ENCODE measurements at places on chromosomes 7 and 10.

- no peak for DNase-seq
These were observed 134.4 kb downstream of the SLC16A9 start for GRCh38 chr10:59575269-59575668.

- no peak for DNase-seq
These were observed 8.3 kb upstream of the SLC25A13 start for GRCh38 chr7:96330193-96330592.

GRCh38 chr10:112421731-112422130, 25.0 kb downstream of the ZDHHC6 start:
- DNase-seq: no peak

DNA sequence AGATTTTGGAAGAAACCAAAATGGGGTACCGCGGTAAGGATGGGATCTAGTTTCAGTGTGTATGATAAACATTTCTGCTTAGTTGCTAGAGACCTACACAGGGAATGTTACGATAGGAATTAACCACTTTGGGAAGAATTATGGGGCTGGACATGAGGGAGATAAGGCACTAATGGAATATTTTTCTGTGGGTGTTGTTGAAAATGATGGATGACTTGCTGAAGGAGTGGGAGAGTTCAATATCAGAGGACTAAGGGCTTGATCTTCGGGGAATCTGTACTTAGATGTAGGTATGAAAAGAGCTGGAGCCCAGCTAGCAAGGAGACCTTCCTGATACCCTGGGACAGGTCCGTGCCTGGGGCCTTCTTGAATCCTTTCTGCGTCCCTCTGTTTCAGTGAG, 303.7 kb downstream of the EXOC4 start:
- DNase-seq: no peak

DNA sequence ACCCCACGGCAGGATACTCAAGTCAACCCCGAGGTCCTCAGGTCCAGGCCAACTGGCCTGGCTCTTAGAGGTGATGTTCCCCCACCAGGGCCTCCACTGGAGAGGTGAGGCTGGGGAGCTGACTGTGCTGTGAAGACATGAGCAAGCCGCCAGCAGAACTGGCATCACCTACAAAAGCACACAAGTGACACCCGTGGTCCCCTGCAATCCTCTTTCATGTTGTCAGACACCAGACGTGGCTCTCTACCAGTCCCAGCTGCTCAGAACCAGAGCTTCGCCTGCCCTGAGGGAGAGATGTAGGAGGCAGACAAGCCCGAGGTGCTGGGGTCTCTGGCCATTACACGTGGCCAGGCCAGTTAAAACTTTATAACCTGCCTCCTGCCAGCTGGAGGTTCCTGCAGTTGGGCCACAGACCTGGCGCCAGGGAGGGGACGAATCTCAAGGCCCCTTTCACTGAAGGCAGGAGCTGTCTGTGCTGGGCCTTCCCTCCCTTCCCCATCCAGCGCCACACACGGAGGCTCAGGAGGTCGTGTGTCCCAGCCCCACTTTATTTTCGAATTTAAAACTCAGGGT, 2.2 kb downstream of the COMTD1 start:
- no peak for DNase-seq

GRCh38 chr7:33191340-33191739, 62.0 kb downstream of the BBS9 start:
- DNase-seq: no peak

GRCh38 chr10:33832124-33832787, 497.8 kb upstream of the NRP1 start:
- DNase-seq: no peak

GRCh38 chr10:25157650-25158049, 17.2 kb upstream of the GPR158 start:
- DNase-seq: no peak

DNA sequence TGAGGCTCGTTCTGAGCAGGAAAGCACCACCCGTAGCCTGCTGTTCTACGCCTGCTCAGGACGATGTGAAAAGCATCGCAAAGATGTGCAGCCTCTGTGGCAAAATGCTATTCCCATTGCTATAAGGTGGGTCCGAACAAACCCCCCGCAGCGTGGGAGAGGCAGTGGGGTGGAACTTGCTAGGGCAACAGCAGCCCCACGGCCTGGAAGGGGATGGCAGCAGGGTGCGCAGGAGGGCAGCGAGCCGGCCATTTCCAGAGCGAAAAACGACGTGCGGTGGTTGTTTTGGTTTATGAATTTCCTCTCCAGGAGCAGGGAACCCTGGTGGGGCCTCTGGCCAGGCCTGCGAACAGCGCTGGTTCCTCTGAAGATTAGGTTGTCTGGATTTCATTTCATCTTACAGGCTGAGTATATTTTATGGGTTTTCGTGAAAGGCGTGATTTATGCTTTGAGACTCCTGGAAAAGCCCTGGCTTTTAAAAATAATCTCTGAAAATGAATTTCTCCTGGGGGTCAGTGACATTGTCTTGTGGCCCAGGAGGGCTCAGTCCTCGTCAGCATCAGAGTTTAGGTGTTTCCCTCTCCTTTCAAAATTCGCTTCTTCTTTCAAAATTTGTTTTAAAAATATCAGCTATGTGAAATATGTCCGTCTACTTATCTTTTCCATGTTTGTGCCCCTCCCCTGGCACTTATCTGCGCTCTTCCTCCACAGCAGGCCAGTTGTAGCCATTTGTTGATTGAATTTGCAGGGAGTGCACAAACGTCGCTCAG, 42.3 kb upstream of the UBE3C start:
- DNase-seq: no peak

DNA sequence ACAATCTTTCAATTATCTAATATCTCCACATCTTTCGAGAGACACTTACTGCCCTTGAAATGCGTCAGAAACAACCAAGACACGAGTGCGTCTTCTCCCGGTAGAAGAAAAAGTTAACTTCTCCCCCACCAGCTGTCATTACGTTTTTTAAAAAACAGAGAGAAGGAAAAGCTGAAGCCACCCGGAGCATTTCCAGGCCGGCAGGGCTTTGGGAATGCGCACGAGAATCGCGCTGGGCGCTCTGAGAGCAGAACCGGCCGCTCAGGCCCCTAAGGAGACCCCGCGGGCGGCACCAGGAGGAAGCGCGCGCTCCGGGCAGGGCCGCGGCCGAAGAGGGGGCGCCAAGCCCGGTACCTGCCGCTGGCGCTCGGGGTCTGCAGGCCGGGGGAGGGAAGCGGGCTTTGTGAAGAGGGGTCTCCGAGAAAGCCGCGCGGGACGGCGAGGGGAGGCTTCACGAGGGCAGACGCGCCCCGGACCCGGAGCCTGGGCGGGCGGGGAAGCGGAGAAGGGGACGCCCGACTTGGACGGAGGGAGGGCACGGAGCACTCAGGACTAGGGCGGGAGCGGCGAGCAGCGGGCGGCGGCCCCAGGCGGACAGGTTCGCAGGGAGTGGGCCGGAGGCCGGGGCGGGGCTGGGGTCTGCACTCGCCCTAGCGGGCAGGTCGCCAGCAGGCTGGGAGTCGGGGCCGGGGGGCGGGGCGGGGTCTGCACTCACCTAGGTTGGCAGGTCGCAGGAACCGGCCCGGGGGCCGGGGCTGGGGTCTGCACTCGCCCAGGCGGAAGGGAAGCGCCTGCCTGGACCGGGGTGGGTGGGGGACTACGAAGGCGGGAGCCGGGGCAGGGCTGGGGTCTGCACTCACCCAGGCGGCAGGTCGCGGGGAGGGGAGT, 932 bp downstream of the ESYT2 start:
- DNase-seq: peak; percentile 47

- no peak for DNase-seq
These were observed 64.5 kb downstream of the CYCS start for GRCh38 chr7:25060487-25061055.

DNA sequence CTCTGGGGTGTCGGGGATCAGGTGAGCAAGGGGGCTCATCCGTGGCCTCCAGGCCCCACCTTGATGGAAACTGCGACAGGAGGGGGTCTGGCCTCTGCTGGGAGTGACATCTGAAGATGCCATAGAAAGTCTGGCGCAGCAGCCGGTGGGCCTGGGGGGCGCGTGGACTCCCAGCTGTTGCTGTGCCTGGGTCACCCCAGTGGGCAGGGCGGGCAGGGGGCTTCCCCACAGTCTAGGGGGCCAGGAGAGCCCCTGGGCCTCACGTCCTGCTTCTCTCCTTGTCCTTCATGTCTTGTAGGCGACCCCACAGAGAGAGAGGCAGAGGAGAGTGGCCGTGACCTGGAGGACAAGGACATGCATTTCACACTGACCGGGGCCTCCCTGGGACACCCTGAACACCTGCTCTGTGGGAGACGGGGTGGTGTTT, 450.5 kb downstream of the DNAJB6 start:
- DNase-seq: no peak

DNA sequence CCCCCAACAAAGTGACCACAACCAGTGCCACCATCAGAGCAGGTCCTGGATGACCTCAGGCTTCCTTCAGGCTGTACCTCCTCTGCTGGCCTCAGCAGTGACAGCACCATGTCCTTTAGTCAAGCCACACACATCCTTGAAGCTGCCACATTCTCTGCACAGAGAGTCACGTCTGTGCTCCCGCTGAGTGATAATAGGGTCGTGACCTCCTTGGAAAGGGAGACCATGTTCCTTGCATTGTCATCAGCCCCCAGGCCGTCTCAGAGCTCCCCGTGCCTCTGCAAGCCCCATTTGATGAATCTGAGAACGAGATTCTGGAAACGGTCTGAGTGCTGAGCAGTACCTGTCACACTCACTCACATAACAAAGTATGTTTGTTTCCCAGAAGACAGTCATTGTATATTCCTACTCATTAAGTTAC, 106.5 kb upstream of the PRR15 start:
- no peak for DNase-seq

- no peak for DNase-seq
These were observed 233.0 kb downstream of the DIP2C start for GRCh38 chr10:456486-456885.

DNA sequence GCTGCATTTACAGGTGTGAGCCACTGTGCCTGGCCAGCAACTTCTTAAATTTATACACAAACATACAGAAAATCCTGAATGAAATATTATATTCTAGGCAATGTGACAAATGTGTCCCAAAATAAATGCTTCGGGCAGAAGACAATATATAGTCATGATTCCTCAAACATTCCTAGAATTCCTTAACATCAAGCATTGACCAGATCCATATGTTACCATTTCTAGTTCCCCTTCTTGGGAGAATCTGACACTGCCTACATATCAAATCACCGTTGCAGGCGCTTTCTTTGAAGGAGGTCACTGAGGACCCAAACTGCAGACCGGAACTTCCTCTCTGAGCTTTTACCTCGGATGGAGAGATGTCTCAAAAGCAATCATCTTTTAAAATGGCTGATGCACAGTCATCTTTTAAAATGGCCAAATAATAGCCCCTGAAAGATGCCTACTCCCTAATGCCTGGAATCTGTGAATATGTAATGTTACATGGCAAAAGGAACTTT, 323.5 kb downstream of the PHF14 start:
- no peak for DNase-seq

DNA sequence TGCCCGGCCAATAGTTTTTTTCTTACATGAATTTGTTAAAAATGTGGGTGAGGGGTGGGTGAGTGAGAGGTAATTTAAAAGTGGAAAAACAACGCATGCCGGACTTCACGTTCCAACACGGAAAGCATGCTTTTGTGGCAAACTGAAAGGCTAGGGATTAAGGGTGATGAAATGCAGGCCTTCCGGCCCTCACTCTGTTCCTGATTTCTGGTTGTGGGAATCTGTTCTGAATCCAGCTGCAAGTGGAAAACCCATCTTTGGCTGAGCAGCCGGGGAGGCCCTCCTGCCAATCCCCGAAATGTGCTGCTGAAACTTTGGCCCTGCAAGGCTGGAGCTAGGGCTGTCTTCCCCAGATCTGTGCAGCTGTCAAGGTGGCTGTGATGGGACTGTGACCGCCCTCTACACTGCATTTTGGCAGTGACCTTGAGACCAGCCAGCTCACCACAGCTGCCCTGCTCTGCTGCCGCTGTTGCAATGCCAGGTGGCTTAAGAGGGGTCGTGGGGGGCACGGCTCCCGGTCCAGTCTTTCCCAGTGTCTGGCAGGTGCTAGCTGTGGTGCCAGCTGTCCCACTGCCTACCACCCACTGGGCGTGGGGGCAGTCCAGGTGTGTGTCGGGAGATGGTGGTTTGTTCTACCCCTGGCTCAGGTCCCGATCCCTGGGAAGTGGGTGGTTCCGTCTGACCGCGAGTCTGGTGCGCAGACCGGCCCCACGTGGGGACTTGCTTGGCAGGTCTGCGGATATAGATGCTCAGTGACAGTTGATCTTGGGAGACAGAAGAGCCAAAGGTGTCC, 39.0 kb downstream of the TET1 start:
- no peak for DNase-seq

DNA sequence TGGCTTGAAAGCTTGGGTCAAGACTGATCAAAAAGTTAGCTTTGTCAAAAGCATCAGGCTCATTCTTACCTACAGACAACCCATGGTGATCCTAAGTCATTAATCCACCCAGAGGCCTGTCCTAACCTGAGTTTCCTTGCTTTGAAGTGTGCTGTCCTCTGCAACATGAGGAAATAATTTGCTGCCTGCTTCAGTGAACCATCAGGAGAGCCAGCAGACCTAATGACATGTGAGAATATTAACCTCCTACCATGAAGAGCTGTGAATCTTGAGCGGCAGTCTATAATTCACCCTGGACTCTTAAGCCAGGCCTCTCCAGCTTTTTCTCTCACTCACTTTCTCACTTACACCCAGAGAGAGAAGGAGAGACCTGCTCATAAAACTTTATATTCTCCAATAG, 590.0 kb downstream of the LRMDA start:
- DNase-seq: no peak

GRCh38 chr7:131039836-131040235, 287.8 kb upstream of the MKLN1 start:
- DNase-seq: no peak

GRCh38 chr10:122304054-122304579, 33.0 kb downstream of the BTBD16 start:
- DNase-seq: no peak

DNA sequence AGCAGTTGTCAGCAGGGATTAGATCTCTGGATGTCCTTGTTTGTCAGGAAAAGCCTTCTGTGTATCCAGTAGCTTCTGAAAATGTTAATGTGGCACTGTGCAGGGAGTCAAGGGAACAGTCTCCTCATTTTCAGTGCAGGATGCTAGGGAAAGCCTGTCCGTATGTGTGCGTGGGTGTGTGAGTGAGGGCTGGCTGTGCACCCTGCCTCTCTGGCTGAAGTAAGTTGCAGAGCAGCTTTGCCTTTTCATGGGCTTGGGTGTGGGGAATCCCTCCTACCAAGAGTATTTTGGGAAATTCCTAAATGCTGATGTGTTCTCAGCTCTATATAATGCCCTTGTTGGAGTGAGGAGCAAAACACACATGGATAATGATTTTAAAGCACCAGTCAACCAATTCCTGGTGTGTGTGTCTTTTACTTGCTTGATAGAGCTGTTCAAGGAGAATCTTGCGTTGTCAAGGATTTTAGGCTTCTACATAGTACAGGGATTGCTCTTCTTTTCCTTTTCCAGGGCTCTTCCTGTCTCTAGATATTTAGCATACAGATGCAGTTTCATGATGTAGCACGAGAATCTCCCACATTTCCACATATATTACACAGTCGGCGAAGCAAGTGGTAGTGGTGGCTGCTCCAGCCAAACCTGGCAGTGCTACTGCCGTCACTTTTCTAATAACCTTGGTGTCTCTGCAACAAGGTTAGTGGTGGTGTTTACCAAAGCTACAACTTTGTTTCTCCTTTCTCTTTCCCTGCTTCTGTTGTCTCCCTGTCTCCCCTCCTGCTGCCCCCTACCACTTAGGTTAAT, 92.8 kb downstream of the MCU start:
- no peak for DNase-seq

- no peak for DNase-seq
These were observed 1.3 kb downstream of the FBXL15 start for GRCh38 chr10:102421757-102422512.

GRCh38 chr10:1198453-1199344, 142.5 kb downstream of the WDR37 start:
- no peak for DNase-seq
